Stimulated activated CD4-positive, alpha-beta T cell treated with anti-CD3 and anti-CD28 coated beads, Interleukin-15, amount 100 ng/mL, for 1 hour (primary cell): ENCODE measurements at places on chromosomes 1 and 21.

- no peak for DNase-seq
These were observed 1.5 kb downstream of the S100PBP start for GRCh38 chr1:32818804-32819541.

DNA sequence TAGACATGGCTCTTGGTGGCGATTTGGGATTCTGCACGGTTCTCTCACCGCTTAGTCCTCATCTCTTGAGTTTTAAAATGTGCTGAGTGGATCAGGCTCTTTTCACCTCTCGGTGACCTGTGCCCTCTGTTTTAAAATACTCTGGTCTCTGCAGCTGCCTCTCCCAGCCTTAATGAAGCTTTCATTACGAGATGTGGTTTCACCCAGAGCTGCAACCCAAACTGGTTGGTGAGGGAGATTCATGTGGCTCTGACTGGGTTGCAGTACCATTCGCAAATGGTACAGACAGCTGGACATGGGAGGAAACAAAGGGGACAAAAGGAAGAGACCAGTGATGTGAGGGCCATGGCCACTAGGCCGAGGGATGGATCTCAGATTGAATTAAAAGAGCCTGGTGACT is 258.9 kb downstream of the ASTN1 start:
- DNase-seq = no peak

GRCh38 chr1:107413546-107413945 is 272.7 kb downstream of the NTNG1 start:
- DNase-seq = no peak

DNA sequence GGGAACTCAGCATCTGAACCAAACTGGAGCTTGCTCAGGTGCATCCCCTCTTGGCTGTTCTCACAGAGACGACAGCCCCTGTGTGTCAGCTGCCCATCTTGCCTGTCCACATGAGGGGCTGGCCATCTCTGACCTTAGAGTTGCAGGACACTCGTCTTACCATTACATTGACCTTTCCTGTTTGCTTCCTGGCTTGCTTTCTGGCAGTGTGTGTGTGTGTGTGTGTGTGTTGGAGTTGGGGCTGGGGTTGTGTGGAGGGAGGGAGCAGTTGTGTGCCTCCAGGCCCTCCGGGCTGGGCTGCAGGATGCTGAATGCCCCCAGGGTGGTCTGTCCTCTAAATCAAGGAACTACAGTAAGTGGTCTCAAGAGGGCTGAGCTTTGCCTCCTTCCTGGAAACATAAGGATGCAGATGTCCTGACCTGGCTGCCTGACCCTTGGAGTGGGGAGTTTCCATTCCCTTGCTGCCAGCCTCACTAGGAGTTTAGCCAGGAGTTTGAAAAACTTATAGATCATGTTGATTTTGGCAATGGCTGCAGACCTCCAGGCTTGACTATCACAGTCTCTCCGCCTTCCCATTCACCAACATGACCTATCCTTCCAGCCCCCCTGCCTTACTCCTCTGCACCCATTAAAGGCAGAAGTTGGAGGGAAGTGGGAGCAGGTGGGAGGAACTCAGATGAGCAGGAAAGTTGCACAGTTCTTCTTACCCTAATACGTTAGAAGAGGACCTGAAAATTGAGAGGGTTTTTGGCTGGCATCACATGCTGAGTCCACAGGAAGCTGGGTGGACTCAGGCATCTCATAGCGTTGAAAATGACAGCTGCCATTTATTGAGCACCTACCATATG is 19.0 kb downstream of the RASSF5 start:
- DNase-seq = no peak

DNA sequence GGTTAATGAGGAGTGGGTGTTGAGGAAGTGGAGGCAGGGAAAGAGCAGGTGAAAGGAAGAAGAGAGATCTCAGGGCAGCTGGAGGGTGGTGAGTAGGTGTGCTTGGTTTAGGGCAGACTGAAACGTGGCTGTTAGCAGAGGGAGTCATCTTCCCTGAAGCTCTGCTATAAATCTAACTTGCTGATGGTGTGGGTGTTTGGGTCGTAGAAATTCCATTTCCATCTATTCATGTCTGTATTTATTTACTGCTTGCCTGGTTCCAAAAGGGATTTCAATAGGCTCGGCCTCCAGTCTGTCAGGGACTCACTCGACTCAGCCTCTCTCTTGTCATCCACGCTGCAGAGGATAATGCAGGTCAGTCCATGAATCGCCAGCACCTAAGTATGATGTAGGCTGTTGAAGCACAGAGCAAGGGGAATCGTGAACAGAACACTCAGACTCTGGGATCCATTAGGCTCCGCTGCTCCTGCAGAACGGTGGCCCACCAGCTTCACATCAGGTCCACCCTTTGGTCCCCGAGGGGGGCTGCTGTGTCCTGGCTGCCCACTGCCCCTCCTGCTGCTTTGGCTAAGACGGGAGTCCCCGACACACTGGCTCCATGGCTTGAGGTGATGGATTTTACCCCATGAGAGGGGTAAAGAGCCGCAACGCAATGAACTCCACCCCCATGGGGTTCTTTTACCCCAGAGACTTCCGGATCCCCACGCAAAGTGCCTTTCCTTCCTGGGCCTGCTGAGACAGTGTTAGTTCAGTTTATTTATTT is 156.2 kb downstream of the RHOU start:
- DNase-seq = no peak

DNA sequence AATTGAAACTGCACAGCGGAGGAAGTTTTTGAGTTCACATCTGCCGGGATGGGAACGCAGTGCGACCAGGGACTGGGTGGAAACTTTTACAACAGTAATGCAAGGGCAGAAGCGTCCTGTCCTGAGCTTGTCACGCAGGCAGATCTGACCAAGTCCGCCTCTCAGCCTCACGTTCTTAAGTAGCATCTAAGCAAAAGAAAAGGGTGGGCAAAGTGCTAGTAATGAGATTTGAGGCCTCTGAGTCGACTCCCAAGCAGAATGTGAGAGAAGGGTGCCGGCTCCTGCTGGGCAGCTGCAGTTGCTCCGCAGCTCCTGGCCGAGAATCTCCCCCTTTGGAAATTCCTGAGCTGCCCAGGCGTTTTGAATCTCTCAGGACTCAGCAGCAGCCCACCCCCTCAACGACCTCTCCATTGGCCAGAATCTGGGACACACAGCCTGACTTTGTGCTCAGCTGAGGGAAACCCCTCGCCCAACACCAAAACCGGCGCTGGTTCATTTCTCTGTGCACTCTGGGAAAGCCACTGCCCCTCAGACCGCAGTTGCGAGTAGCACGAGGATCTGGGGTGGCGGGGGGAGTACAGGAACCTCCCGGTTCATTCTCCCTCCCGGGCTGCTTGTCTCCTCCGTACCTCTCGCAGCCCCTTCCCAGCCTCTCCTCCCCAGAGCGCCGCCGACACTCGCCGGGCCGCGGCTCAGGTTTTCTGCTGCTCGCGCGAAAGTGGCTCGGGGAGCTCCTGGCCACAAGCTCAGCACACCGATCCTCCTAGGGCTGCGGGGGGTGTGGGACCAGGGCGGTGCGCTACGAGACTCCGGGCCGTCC is 913 bp upstream of the S1PR1 start:
- DNase-seq = peak; percentile 51

- no peak for DNase-seq
These were observed 81.4 kb downstream of the ASTN1 start for GRCh38 chr1:177082855-177083693.

DNA sequence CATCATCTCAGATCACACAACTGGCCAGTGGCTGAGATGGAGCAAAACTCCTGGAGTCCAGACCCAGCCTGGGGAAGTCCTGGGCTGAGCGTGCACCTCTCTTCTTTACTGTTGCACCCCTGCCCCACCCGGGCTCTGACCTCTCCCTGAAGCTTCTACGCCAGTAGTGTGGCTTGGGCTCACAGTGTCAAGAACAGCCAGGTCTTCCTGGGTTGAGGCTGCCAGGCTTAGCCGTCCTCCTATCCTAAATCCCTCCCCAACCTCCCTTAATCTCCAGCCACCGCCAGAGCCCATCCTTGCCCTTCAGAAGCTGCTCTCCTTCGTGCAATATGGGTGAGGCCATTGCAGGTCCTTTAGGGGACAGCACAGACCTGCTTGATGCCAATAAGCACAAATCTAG is 399.2 kb upstream of the VAMP3 start:
- no peak for DNase-seq

- DNase-seq = no peak
These were observed 49.2 kb downstream of the ATP1B1 start for GRCh38 chr1:169155675-169156074.

- no peak for DNase-seq
These were observed 34.4 kb downstream of the ADGRL2 start for GRCh38 chr1:81834921-81835698.

GRCh38 chr1:22760455-22760854 is 49.8 kb downstream of the EPHB2 start:
- DNase-seq = no peak

DNA sequence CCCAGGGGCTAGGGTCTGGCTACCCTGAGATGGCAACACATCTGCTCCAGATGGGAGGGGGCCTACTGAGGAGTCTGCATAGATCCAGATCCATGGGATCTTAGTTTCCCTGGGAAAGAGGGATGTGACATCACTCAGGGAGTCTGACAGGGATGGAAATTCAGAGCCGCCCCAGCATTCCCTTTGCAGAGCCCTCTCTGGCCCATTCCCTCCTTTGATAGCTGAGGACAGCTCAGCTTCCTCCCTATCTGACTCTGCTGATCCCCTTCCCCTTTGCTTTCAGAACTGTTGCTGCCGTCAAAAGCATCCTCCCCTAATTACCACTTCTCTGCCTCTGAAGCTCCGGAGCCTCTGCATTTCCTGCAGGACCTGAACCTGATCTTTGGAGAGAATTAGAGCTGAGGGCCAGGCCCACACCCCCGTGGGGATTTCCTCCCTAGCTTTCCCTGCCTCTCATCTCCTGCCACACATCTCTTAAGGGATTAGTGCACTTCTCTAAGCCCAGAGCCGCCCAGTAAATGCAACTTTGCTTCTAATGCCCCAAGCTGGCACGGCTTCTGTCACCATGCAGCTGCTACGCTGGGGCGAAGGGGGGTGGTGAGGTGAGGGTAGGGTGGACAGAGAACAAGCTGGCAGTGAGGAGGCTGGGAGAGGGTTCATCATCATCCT is 9.5 kb upstream of the ASCL5 start:
- no peak for DNase-seq

GRCh38 chr1:25794325-25794724 is 5.7 kb upstream of the SELENON start:
- no peak for DNase-seq

- DNase-seq = no peak
These were observed 20.1 kb downstream of the GPR3 start for GRCh38 chr1:27412502-27412901.

GRCh38 chr1:184017306-184017705 is 20.2 kb downstream of the COLGALT2 start:
- no peak for DNase-seq

- DNase-seq = no peak
These were observed 17.0 kb upstream of the ITLN2 start for GRCh38 chr1:160971618-160972056.
